ENCODE measurements at places on chromosomes 1 and 21. TPM values are rescaled to one million over a fixed set of nuclear protein-coding genes. Genes with fewer than 3 reads are reported as not detected.
A peak's percentile ranks its signal among the peaks of the same experiment; 100 is the strongest.

Gene CAPZB
- total RNA-seq: 45.8 TPM

Gene WLS
- total RNA-seq: 52.9 TPM

Gene PRELP
- total RNA-seq: 0.27 TPM

Gene OR10J1
- not detected for total RNA-seq

Gene SLC5A9
- total RNA-seq: not detected

Gene EVI5
- total RNA-seq: 51.3 TPM

GRCh38 chr1:155729031-155729898 is 40.4 kb downstream of the DAP3 start:
- DNase-seq: peak; percentile 17

GRCh38 chr1:53683986-53684740 is 54.8 kb downstream of the GLIS1 start:
- DNase-seq: no peak

GRCh38 chr1:153384958-153385580 is 5.8 kb downstream of the S100A8 start:
- DNase-seq: no peak

GRCh38 chr1:25624156-25624555 is 7.6 kb downstream of the MAN1C1 start:
- no peak for DNase-seq

DNA sequence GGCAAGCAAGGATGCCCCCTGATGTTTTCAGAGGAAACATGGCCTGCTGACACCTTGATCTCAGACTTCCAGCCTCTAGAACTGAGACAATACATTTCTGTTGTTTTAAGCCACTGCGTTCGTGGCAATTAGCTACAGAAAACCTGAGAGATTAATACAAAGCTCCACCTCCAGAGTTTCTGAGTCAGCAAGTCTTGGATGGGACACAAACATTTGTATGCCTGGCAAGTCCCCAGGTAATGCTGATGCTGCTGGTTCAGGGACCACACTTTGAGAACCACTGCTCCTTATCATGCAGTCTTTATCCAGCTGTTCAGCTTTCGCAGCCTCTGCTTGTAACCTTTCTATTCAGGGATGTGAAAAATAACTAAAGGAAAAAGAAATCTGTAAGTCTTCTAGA is 565.7 kb upstream of the PLXNA2 start:
- no peak for DNase-seq

DNA sequence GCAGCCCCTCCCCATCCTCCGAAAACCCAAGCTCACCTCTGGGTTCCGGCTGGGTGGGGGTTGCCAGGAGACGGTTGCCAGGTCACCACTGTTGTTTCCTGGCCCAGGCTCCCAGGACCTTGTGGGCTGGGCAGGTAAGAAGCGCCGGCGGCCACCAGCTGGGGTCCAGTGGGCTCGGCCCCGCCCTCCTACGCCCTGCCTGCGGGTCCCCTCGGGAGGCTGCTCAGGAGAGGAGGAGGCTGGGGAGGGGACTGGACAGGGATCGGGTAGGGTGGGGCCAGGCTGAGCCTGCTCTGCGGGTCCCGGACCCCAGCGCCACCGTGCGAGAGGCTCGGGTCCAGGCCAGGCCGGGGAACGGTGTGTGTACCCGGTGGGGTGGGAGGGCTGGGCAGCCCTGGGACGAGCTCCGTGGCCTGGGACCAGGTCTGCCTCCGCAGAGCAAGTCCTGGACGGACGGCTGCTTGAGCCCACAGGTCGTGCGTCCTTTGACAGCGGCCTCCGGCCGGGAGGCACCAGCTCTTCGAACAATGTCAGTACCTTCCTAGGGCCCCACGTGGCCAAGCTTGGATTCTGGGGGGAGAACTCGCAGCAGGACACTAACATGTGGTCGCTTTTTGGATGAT is at the start of gene TTLL10:
Gene TTLL10, plus strand, starts transcription at position 88 of the 623 bp plus-strand sequence. CDS start 5,336 bp downstream, outside the sequence.
- DNase-seq: no peak

- DNase-seq: no peak
Measured at GRCh38 chr1:197844651-197845050, 57.8 kb upstream of the C1orf53 start.

Data from cerebellum (tissue), 4 donors.